ENCODE measurements at places on chromosomes 3 and 15.

DNA sequence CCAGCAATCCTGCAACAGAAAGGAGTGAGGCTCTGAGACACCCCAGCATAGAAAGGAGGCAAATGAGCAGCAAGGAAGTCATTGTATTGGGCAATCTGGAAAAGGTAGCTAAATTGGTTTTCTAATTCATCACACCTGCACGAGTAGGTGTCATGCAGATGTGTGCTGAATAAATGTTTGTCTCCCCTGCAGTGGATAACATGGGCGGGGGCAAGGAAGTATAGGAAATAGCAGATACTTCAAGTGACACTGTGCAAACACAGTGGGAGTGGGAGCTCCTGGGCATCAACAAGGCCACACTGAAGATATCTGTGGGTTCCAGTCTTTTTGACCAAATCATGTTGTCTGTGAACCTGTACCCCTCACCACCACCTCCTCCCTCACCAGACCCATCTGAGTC is 14.4 kb upstream of the HTR3E start:
- DNase-seq, result no peak

- no peak for DNase-seq
Measured at GRCh38 chr3:16828815-16829214, 55.9 kb upstream of the PLCL2 start.

DNA sequence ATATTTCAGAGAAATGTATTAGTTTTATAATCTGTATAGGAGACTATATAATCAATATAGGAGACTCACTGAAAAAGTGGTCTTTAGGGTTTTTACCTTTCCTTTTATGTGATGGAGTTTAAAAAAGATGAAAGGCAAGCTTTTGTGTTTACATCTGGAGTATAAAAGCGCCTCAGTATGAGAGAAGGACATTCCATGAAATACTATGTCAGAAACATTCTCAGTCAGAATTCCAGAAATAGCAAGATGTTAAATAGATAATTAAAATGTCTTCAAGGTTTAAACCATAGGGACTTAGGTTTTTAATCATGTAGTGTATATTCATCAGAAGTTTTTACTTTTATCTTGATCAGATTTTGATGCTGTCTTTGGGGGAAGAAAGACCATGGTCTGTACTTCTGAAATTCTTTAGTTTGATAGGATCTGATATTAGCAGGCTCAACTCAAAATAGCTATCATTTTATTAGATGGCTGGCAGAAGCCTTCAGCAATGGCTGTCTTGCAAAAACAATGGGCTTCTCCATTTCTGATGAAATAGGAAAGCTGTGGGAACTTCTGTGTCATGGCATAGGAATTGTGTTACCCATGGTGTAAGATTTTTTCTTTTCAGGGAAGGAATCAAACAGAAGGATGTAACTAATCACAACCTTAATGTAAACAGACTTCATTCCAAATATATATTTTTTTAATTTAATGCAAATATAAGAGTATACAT is 209.6 kb upstream of the PLSCR5 start:
- DNase-seq, result no peak

DNA sequence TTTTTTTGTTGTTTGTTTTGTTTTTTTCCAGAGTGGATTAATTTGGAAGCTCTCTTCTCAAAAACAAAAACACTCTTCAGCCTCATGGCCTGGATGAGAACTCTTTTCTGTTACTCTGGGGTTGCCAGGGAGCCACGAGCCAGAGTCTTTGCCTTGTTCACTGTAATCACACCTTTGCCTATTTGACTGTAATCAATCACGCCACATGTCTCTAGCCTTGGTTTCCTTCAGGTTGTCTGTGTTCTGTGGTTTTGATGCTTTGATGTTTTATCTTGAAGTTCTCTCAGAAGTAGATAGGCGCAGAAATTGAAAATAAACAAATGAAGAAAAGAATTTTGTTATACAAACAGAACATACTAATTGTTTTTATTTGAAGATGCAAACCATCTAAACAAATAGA is 62.3 kb upstream of the IGF1R start:
- DNase-seq, result no peak

GRCh38 chr3:11161666-11162065 is 7.4 kb downstream of the HRH1 start:
- no peak for DNase-seq

- DNase-seq, result no peak
Measured at GRCh38 chr15:98611808-98612207, 36.5 kb upstream of the IGF1R start.

DNA sequence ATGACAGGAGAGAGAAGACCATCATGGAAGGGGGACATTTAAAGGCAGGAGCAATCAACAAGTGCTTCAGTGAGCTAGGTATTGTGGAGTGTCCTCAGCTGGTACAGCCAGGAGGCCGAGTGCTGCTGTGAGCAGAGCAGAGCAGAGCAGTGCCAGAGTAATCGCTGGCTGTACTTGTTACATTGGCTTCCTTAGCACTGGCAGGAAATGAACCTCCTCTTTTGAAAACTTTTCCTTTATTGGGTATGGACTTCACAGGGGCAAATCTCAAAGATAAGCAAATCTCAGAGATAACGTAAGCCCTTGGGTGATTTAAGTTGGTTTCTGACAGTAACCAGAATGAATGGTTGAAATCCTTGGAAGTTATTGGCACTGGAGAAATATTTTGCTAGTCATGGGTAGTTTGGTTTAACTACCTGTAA is 2.1 kb downstream of the SH3GL3 start:
- no peak for DNase-seq

- no peak for DNase-seq
Measured at GRCh38 chr3:46036191-46036590, 8.9 kb upstream of the XCR1 start.

DNA sequence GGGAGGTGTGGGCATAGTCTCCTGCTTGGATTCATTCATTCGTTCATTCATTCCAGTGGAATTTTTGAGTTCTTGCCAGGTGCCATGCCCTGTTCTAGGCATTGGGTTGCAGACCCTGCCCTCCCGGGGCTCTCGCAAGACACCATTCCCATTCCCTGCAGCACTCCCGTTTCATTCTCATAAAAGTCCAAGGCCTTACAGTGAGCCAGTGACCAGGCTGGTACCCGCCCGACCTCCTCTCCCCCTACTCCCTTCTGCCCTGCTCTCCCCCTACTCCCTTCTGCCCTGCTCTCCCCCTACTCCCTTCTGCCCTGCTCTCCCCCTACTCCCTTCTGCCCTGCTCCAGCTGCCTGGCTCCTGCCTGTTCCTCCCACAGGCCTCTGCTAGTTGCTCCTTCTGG is 41.9 kb downstream of the AMOTL2 start:
- DNase-seq, result no peak

DNA sequence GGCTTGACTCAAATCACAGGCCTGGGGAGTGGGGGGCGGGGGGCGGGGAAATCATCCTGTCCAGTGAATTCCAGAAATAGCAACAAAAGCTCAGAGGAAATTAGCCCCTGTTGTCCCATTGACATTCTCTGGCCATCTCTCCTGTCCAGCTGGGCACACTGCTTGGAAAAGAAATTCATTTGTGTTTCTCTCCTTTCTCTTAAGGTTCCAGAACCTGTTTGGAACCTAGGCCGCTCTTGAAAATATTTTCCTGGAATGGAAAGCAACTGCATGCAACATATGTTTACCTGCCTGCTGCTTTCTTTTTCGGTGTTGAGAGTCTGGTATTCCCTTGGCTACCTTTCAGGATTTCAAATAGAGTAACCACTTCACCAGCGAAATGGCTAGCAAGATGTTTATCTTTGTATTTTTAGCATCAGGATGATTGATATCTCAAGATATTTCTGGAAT is 169.0 kb downstream of the GHSR start:
- DNase-seq, result no peak

DNA sequence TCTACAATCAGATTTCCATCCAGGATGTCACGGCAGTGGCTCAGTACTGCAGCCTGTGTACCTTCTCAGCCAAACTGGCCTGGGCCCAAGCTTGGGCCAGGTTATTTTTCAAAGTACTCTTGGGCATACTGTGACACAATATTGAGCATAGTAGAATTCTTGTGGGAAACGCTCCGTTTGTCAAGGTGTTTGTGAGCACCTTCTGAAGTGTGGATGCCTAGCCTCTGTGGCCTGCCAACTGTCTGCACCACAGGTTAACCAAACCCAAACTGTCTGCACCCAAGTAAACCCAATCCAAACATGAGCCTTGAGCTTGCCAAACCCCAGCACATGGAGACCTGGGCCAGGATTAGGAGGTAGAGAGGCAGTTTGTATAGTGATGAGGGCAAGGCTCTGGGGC is 25.4 kb downstream of the CTDSPL start:
- DNase-seq, result no peak

GRCh38 chr3:44654039-44654438 is 5.5 kb downstream of the ZNF35 start:
- no peak for DNase-seq

Data from mesothelial cell of epicardium (in vitro differentiated cells).